ENCODE measurements at places on chromosomes 4 and X. TPM values are rescaled to one million over a fixed set of nuclear protein-coding genes. Genes with fewer than 3 reads are reported as not detected.
A peak's percentile ranks its signal among the peaks of the same experiment; 100 is the strongest.

RPA4 gene
- polyA plus RNA-seq, result 0.49 TPM

ARHGAP6 gene
- not detected for polyA plus RNA-seq

AKAP14 gene
- not detected for polyA plus RNA-seq

SOD3 gene
- not detected for polyA plus RNA-seq

PPP1R2C gene
- polyA plus RNA-seq, result not detected

ADAM29 gene
- polyA plus RNA-seq, result not detected

DNA sequence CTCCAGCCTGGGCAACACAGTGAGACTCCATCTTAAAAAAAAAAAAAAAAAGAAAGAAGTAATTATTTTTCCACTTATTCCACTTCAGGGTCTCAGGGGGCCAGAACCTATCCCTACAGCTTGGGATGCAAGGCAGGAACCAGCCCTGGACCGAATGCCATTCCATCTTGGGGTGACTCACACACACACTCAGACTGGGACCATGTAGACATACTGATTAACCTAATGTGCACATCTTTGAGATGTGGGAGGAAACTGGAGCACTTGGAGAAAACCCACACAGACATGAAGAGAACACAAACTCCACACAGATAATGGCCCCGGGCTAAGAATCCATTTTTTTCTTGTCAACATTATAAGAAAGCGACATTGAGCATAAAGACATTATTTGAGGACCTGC is 132.5 kb downstream of the PTTG2 start:
- H3K27ac ChIP-seq, result peak overlapping the region; percentile 3
- no peaks in the 10 kb centered on the region for H3K27me3 ChIP-seq
- DNase-seq, result no peak
- peaks cover 51% of the 10 kb centered on the region for H3K36me3 ChIP-seq
- peaks cover 2% of the 10 kb centered on the region for H3K4me1 ChIP-seq
- no peak overlapping the region for H3K4me3 ChIP-seq

- H3K4me3 ChIP-seq, result no peak overlapping the region
- H3K4me1 ChIP-seq, result no peaks in the 10 kb centered on the region
- no peak for DNase-seq
- H3K27ac ChIP-seq, result no peak overlapping the region
- no peaks in the 10 kb centered on the region for H3K36me3 ChIP-seq
- H3K27me3 ChIP-seq, result no peaks in the 10 kb centered on the region
Measured at GRCh38 chr4:86664959-86665358, 70.8 kb downstream of the PTPN13 start.

All from immature natural killer cell (primary cell).